ENCODE measurements at places on chromosomes 4 and X.

DNA sequence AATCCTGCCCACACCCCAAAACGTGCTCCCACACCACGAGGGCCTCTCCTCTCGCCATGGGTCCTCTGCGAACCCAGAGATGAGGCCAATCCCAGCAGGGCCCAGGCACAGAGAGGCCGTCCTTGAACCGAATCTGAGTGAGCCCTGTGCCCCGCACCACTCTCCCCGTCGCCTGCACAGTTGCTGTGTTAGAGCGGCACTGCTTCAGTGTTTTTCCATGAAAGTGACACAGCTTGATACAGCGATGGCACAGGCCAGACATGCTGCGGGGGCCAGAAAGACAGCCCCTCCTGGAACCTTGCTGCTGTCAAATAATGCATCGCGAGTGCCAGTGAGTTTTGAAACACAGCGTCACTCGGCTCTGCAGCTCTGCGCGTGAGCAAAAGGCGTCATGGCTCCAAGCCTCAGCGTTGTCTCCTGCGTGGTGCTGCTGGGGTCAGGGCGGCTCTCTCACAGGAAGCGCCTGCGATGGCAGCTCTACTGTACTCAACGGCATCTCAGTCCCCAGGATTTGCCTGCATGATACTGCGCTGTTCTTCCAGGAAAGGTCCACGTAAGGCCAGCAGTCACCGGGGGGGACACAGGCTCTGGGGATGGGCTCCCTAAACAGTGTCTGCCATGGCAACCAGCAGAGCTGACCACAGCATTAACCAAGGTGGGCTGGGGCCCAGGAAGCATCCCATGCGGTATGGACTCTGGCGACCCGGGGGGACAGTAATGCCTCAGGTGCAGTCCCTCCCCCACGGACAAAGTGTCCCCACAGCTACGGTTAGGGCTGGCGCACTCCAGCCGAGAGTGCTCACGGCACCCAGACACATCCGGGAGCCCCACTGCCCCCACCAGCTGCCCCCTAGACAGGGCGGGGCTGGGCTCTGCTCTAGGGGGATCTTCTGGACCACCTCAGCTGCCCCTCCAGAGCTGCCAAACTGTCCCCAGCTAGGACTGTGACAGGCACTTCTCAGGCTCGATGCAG, 63.1 kb downstream of the ACOX3 start:
- DNase-seq = no peak

- DNase-seq = no peak
Observed at GRCh38 chr4:25826074-25826752, 36.6 kb downstream of the SEL1L3 start.

DNA sequence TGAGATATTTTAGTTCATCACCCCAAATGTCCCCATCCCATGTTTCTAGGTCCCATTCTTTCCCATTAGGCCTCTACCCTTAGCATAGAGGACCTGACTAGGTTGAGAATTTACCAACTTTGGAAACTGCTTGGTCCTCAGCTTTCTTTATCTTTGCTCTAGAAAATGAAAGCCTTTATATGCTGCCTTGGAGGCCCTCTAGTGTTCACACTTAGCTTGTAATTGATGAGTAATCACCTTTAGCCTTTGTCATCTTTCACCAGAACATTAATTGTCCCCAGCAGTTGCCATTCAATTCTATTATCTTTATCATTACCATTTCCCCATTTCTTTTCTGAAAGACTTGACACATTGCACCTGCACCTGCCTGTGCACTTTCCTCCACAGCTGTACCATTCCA, 589.2 kb upstream of the NR3C2 start:
- DNase-seq = no peak

- DNase-seq = no peak
Observed at GRCh38 chr4:1233641-1234308, 15.2 kb downstream of the CTBP1 start.

DNA sequence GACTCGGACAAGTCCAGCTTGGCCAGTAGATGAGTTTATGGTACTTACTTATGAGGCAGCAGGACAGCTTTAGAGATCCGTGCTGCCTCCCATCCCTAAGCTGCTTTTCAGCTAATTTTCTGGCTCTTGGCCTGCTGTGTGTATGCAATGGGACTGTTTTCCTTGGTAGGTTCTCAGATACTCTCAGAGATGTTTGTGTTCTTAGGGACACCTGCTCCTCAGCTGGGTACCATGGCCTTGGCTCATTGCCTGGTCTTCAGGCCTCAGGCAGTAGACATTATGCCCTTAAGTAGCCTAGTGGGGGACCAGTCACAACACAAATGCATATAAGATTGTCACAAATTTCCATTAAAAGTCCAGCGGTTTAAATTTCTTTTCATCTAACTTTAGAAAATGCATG, 688.0 kb downstream of the PCDH7 start:
- DNase-seq = no peak

DNA sequence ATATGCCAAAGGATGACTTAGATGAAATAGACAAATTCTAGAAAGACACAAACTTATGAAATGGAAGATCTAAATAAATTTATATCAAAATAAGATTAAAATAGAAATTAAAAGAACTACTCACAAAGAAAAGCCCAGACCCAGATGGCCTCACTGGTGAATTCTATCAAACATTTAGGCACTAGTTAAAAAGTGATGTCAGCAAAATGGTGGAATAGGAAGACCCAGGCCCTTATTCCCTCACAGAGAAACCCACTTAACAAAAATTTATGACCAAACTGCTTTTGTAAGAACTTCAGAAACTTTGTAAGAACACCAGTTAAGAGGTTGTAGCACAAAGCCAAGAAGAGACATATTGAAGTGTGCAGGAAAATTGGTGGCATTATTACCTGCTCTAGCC, 129.5 kb downstream of the GATB start:
- DNase-seq = no peak

All from germinal center (tissue), 1 donor.